ENCODE measurements at places on chromosomes 4 and X.

- no peak for DNase-seq
These were observed 5.5 kb upstream of the S100P start for GRCh38 chr4:6687947-6688878.

DNA sequence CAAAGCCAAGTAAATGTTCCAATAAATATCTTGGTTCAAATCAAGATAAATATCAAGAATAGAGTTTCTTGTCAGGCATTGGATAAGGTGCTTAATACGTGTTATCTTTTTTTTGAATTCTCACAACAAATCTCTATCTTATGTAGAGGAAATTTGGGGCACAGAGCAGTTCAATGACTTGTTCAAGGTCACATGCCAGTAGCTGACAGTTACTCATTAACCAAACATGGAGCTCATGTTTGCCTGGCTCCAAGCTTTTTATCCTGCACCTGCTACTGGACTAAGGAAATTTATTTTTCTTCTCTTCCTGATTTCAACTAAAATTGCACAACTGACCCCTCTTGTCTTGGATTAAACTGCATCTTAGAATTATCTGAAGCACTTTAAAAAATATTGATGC lies 76.3 kb downstream of the ATP10D start:
- no peak for DNase-seq

DNA sequence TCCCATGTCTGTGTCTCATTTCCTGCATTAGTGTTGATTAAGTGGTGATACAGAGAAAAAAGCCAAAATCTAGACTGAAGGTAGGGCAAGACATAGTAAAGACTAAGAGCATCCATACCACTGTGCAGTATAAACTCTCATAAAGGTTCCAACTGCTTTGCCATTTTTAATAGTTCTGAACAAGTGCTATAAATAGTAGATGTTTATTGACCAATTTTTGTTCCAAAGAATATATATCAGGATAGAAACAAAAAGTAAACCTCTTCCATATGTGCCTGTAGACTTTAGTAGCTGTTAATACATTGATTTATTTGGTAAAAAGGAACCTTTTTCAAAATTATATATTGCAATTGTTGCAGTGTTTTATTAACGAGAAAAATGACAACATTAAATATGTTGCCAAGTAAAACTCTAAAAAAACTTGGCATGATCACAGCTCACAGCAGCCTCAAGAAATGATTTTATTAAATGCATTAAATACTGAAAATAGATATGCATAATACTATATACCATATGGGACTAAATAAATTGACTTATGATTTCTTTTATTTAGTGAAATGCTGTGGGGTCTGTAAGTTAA lies 22.3 kb upstream of the AASDH start:
- no peak for DNase-seq

GRCh38 chr4:147310312-147310711 lies 170.6 kb upstream of the EDNRA start:
- no peak for DNase-seq

DNA sequence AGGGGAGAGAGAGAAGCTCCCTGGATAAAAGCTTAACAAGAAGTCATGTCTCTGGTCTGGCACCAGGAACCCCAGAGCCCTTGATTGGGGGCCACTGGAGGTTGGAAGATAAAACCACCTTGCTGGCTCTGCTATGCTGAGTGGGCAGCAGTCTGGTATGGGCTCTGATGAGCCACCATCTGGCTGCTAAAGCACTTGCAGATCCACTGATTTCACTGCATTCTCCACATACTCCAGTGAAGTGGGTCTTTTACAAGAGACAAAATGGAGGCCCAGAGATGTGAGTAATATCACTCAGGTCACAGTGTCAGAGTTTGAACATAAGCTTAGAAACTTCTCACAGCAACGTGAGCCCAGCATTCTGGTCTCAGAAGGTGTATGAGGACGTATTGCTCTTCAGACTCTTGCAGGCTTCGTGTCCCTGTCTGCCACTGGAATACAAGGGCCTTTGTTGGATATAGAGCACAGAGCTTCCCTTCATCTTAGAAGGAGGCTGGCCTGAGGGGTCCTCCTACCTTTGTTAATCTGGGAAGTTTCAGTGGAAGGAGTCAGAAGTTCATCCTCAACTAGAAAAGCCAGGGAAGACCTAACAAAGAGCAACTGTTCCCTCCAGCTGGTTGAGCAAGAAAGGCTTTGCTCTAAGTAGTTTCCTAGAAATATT lies 11.8 kb downstream of the CLDN2 start:
- no peak for DNase-seq

GRCh38 chr4:145860446-145860845 lies 78.2 kb downstream of the ZNF827 start:
- no peak for DNase-seq

GRCh38 chr4:101183221-101183620 lies 164.1 kb downstream of the PPP3CA start:
- DNase-seq: no peak

- no peak for DNase-seq
These were observed 167.3 kb downstream of the MID1IP1 start for GRCh38 chrX:38968344-38969216.

GRCh38 chr4:148074462-148074861 lies 342.6 kb downstream of the ARHGAP10 start:
- no peak for DNase-seq
